HT1080 (cell line): ENCODE measurements at places on chromosomes 4 and X. TPM values are rescaled to one million over a fixed set of nuclear protein-coding genes. Genes with fewer than 3 reads are reported as not detected.
A peak's percentile ranks its signal among the peaks of the same experiment; 100 is the strongest.

GRCh38 chr4:108313546-108314339 is 145.0 kb upstream of the LEF1 start:
- DNase-seq, result no peak

DNA sequence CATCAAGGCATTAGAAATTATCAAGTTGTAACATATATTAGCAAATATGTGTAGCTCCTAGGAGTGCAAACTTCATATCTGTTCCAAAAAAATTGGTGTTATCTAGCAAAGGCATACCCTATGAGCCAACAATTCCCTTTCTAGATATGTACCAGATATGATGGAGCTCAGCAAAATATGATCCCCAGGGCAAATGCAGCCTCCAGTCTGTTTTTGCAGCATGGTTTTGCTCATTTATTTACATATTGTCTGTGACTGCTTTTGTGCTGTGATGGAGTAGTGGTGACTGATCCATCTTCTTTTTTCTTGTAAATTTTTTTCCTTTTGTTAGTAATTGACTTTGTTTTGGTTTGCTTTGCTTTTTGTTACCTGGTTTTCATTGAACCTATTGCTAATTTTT is 41.0 kb downstream of the CEP135 start:
- no peak for DNase-seq

DNA sequence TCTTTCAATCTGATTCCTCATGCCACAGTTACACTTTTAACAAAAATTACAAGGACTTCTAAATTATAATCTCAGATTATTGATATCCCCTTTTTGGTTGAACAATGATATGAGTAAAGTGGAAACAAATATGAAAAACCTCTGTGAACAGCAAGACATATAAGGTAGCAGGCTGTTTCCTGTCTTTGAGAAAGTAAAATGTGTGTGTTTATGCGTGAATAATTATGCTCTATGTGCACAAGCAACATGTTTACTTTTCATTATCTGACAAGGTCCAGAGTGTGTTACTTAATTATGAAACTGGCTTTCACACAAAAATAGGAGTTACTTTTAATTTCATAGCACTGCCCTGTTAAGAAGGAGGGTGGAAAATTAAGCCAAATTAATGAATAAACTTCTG is 43.1 kb downstream of the DDIT4L start:
- no peak for DNase-seq

DNA sequence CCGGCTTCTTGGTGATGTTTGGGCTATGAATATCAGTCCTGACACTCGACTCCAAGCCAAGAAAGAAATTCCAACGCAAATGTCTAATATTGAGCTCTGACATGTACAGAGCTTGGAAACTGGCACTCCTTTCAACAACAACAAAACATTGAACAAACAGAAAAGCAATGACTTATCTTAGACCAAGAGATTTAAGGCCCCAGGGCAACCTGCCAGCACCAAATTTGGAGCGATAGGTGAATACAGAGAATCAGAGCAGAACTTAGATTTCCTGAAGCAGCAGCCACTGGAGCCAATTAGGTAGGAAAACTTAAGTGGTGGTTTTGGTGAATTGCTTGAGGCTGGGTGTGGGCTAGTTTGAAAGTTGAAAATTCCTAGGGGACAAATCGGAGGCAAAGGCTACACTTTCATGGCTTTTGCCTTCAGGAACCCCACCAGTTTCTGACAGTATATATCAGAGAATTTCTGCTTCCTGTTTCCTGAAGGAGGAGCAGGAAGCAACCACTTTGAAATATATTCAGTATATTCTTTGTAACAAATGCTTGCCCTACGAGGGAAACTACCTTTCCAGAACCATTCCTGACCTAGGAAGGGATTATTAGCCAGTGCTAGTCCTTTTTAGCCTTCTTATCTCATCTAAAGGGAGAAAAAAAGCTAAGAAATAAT is 10.1 kb upstream of the FMR1 start:
- no peak for DNase-seq

- DNase-seq, result peak; percentile 9
These were observed 19.1 kb downstream of the SLAIN2 start for GRCh38 chr4:48360285-48361011.

GRCh38 chr4:139599594-139600374 is 43.8 kb upstream of the SETD7 start:
- peak; percentile 86 for DNase-seq

GRCh38 chr4:37884855-37885487 is 5.9 kb upstream of the TBC1D1 start:
- DNase-seq, result no peak

DNA sequence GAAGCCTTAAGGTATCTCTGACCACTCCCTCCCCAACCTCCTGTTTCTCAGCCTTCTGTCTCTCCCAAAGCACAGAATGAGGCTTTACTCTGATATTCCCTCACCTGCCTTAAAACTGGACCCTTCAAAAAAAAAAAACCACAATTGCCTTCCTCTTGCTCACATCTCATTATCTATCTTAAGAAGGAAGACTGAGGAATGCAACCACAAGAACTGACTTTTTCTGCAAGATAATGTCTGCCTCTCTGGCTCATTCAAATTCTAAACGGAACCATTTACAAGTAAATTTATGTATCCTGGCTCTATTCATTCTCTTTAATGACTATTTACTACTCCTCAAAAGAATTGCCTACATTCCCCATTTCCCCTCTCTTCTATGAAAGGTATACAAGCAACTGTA is 545.5 kb upstream of the HTR2C start:
- DNase-seq, result no peak

GRCh38 chrX:110281377-110281776 is 36.5 kb downstream of the AMMECR1 start:
- no peak for DNase-seq

GRCh38 chr4:165784672-165785071 is 88.4 kb upstream of the TLL1 start:
- DNase-seq, result no peak

- DNase-seq, result no peak
These were observed 17.3 kb downstream of the CPZ start for GRCh38 chr4:8609824-8610350.

GRCh38 chr4:139163806-139164206 is 13.2 kb downstream of the ELF2 start:
- DNase-seq, result no peak

DNA sequence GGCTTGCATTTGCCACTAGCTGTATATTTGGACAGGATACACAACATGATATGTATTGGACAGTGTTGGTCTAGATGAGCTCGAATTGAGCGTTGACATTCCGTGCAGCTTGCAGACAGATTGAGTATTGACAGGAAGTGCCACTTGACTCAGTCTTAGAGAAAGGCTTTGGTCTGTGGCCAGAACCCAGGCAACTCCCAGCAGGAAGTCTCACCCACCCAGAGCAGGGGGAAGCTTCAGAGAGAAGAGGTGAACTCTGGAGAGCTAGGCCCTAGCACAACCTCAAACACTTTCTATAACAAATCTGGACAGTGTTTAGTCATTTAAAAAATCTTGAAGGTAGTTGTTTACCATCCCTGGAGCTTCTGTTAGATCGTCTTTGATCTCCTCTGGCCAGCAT is 280.5 kb downstream of the FBXW7 start:
- DNase-seq, result peak; percentile 86

GRCh38 chrX:50889582-50889981 is 21.0 kb upstream of the BMP15 start:
- DNase-seq, result no peak

DNA sequence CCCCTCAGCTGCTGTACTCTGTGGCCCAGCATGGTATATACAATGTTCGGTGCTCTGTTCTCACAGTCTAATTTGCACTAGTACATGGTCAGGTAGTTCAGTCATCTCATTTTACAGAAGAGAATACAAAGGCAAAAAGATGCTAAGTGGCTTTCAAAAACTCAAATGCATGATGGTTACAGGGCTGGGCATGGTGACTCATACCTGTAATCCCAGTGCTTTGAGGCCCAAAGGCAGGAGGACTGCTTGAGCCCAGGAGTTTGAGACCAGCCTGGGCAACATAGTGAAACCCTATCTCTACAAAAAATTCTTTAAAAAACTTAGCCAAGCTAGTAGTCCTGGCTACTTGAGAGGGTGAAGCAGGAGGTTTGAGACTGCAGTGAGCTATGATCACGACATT is 210.5 kb upstream of the KIT start:
- DNase-seq, result peak; percentile 11

DNA sequence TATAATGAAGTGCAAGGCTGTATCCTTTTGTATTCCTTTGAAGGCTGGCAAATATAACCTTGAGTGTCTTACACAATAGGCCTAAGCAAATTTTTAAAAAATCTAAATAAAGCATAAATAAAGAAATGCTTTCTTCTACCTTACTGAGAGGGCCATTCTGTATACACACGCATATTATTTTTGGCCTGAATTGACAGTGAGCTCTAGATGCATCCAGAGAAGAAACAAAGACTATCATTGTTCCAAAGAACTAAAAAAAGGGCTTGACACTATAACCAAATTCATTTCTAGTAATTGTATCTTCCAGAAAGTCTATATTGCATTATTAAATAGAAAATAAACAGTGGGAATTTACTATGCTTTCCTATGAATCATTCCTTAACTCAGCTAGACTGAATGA is 100.2 kb downstream of the MAGEB17 start:
- no peak for DNase-seq

- no peak for DNase-seq
These were observed 541 bp upstream of the FIP1L1 start for GRCh38 chr4:53376900-53377299.

GRCh38 chr4:154126276-154126675 is 337.4 kb upstream of the SFRP2 start:
- peak; percentile 78 for DNase-seq

DNA sequence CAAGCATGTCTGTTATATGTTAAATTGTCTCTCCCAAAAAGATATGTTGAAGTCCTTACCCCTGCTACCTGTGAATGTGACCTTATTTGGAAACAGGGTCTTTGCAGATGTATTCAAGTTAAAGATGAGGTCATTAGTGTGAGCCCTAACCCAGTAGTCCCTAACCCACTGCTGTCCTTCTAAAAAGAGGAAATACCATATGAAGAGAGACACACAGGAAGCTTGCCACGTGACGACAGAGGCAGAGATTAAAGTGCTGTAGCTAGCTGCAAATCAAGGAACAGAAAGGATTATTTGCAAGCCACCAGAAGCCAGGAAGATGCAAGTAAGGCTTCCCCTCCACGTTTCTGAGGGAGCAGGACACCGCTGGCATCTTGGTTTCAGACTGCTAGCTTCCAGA is 150.1 kb downstream of the HNRNPD start:
- no peak for DNase-seq

DNA sequence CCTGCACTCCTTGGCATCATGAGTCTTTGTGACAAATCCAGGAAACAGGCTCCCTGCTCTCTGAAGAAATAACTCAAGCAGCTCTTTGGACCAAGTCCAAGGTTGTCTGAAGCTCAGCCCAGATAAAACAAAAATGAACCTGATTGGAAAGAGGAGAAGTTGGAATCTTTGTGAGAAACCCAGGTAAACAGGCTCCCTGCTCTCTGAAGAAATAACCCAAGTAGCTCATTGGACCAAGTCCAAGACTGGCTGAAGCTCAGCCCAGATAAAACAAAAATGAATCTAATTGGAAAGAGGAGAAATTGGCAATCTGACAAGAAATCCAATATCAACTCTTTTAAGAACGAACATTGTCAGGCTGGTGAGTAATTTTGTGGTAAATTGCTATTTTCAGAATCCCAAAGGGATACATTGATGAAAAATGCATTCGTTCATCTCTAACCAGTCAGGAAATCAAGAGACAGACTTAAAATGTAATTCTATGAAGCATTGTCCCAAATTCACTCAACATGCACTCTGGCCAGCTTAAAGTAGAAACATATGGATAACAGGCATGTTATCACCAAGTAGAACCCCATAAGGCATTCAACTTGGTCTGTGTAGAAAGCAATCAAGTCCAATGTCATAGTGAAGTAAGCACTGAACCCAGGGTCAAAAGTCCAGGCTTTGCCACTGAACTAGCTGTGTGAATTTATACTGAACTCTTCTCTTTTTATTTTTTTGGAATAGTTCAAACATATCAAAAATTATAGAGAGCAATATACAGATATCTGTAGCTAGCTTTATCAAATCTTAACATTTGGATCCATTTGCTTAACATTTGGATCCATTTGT is 16.8 kb upstream of the NFXL1 start:
- peak; percentile 66 for DNase-seq

GRCh38 chr4:67106861-67107460 is 438.3 kb downstream of the CENPC start:
- no peak for DNase-seq

GRCh38 chrX:34612036-34612435 is 45.0 kb downstream of the TMEM47 start:
- DNase-seq, result no peak

DNA sequence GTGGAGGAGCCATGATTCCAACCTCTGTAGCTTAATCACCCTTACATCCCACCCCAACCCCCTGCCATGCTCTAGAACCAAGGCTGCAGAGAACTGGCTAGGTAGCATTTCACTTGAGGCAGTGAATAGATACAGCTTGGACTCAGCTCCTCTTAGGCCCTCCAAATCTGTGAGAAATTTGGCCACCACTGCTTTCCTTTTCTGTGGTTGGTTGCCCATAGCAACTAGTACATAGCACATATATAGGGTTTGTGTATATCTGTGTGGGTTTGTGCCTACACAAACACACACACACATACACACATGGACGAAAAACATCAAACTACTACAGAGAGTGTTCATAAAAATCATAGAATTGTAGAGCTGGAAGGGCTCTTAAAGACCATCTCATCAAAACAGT is 52.0 kb upstream of the CCDC160 start:
- no peak for DNase-seq

- DNase-seq, result no peak
These were observed 22.7 kb upstream of the SEPSECS start for GRCh38 chr4:25182937-25183336.

DNA sequence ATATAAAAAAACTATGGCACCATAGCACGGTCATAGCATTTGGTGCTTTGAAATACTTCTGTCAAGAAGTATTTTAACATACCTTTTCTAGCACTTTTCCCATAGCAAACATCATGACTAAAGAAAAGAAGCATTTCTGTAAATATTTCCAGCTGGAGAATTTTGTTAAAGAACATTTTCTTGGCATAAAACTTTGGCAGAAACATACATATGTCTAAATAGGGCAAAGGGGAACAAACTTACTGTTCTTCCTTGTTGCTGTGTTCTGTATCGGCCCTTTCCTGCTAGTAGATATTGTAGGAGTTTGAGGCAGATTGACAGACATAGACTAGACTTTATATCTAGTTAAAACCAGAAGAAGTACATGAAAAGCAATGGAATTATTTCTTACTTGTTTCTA is 2368.5 kb downstream of the PCDH7 start:
- DNase-seq, result no peak

LRCH2 gene
- total RNA-seq, result 2.5 and 3.1 TPM in 2 replicates

KLHL13 gene
- 3.9 and 7.8 TPM in 2 replicates for total RNA-seq

CEP135 gene
- total RNA-seq, result 8.1 and 8.7 TPM in 2 replicates

FRG2 gene
- total RNA-seq, result 1.4 and 1.7 TPM in 2 replicates

TEC gene
- total RNA-seq, result 1.3 and 4.1 TPM in 2 replicates

CYTL1 gene
- total RNA-seq, result 1.5 and 2.2 TPM in 2 replicates

LEF1 gene
- 24.9 and 27.7 TPM in 2 replicates for total RNA-seq

TMEM47 gene
- 1.3 and 2.3 TPM in 2 replicates for total RNA-seq

PDHA2 gene
- not detected in 2 replicates for total RNA-seq

MSN gene
- total RNA-seq, result 366 and 417 TPM in 2 replicates

TLR2 gene
- not detected in 2 replicates for total RNA-seq
